ENCODE measurements at places on chromosomes 5 and 9.

DNA sequence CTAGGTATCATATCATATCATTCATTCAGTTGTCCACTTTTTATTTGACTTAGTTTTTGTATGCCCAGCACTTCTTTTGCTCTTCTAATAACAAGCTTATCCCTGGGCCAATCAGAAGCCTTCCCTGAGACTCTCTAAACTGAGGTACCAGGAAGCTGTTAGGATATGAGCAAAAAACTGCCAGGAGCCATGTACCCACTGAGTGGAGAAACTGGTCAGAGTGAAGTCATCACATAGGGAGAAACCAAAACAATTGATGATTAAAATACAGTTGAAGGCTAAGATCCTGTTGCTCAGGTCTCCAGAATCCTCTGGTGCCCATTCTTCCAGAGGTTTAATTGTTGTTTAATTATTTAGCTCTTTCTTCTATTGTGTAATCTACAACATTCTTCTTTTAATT is 120.2 kb downstream of the KIAA0825 start:
- no peak for DNase-seq

DNA sequence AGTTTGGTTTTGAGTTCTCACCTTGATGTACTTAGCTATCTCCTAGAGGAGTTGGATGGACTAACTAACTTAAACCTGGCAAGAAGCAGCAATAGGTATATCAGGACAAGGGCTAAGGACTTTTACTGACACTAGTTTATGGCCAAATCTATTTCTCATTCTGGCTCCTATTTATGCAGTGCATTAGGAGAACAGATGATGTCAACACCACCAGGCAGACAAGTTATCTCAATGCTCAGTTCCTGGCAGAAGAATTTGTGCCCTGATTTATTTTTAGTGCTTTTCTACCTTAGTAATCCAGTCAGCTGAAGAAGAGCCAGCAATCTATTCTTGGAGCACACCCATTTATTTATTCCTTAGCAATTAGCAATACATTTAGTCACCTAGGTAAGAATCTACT is 30.7 kb upstream of the MYOT start:
- DNase-seq = no peak

- no peak for DNase-seq
These were observed 479.5 kb downstream of the TAF11L14 start for GRCh38 chr5:18113721-18114120.

- no peak for DNase-seq
These were observed 99.8 kb downstream of the PPP2R2B start for GRCh38 chr5:146778795-146779194.

GRCh38 chr9:89622933-89623861 is 18.4 kb downstream of the GADD45G start:
- DNase-seq = peak; percentile 72

GRCh38 chr9:129273136-129273895 is 95.3 kb upstream of the IER5L start:
- peak; percentile 8 for DNase-seq

- DNase-seq = peak; percentile 44
These were observed 530 bp downstream of the RAPGEF1 start for GRCh38 chr9:131739133-131739958.

- DNase-seq = no peak
These were observed 37.0 kb upstream of the FGF1 start for GRCh38 chr5:142722896-142723295.

DNA sequence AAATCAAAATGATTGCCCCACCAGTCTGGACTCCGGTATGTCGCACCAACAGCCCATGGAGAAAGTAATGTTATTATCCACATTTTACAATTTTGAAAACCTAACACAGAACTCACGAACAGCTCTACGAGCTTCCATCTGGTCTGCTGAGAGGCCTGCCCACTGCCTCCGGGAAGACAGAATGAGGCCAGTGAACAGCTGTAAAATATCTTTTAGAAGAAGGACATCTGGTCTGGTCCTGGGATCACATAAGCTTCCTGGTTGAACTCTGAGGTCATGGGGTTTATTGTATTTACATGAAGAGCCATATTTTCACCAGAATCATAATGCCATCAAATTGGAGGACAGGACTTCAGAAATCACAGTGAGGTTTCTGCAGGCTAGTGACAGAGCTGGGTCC is 89.0 kb downstream of the FRMD3 start:
- no peak for DNase-seq

GRCh38 chr5:87733897-87734296 is 321.2 kb upstream of the CCNH start:
- no peak for DNase-seq

- DNase-seq = no peak
These were observed 20.7 kb upstream of the STARD4 start for GRCh38 chr5:111532886-111533582.

- DNase-seq = no peak
These were observed 156.3 kb downstream of the PLPPR1 start for GRCh38 chr9:101184813-101185278.

GRCh38 chr9:130175355-130175754 is 3.2 kb downstream of the NCS1 start:
- no peak for DNase-seq

- no peak for DNase-seq
These were observed 27.0 kb downstream of the TPPP start for GRCh38 chr5:665956-666711.

GRCh38 chr9:19185191-19185590 is 45.3 kb upstream of the DENND4C start:
- DNase-seq = no peak

DNA sequence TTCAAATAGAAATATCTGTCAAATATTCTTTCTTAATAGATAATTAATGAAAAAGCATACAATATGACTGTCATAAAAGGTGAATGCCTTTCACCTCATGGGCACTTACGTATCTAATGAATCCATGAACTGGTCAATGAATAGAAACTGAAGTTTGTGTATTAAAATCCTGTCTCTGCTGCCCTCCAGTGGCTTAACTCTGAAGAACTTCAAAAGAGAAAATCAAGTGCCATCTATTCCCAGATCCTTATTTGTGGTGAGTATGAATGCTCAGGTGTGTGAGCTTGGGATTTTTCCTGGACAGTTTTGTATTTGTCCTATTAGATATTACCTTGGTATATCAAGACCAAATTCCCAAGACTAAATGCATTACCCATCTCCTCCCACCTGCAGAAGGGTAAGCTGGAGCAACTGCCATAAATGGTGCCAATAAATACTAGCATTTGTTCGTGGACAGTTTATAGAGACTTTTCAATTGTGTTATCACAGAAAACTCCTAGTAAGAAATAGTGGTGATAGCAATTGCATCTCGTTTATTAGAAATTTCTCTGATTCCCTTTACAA is 44.0 kb upstream of the SVEP1 start:
- DNase-seq = no peak

DNA sequence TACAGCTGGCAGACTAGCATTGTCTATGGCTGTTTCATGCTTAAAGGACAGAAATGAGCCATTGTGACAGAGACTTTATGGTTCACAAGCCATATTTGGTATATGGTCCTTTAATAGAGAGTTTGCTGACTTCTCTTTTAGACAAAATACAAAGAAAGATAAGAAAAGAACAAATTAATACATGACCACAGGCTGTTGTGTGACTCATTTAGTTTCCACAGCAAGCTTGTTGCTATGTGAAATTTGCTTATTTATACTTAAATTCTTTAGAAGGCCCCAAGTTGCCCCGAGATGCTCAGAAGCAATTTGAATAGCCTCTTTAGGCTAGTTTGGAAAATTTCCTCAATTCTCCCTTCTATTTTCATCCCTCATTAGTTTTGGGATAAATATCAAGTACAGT is 315.3 kb upstream of the RPS23 start:
- DNase-seq = no peak

GRCh38 chr9:16310278-16311110 is 560.0 kb downstream of the BNC2 start:
- peak; percentile 59 for DNase-seq

DNA sequence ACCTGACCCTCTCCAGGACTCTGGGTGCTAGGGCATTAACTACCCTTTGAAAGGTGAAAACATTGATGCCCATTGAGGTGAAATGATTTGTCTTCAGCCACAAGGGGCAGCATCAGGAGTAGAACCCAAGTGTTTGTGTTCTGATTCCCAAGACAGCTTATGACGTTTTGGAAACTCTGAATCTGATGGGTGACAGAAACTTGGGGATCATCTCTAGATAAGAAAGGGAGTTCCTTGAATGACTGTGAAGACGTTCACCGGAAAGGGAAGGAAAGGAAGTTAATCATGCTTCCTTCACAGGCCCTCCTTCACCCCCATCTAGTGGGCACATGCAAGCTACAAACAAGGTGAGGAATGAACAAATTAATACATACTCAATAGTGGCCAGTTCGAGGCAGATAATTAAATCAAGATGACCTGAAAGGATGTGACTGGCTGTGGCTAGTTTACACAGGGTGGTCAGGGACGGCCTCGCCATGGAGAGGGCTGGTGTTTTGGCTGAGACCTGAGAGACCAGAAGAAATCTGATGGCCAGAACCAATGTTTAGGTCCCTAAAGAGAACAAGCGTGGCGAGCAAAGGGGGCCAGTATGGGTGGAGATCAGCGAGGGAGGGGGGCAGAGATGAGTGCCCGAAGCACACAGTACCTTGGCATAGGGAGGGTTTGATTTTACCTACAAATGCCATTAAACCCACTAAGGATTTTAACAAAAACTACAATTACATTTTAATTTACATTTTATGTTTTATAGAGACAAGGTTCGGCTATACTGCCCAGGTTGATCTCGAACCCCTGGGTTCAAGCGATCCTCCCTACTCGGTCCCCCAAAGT is 937 bp upstream of the SLC26A2 start:
- DNase-seq = peak; percentile 28

DNA sequence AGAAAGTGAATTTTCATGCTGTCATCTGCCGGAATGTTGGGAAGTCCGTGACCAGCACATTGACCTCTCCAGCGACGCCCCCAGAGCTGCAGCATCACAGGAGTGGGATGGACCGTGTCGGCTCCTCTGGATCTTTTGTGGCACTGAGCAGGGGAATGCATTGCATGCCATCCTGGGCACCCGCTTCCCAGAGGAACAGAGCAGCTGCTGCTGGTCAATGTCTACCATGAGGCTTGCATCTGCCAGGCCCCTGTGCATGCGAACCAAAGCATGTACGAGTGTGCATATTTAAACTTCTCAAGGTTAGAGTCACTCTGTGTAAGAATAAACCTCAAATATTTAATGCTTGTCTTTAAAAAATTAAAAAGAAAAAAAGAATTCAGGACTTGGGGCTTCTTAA is 414.8 kb downstream of the GADD45G start:
- DNase-seq = no peak

GRCh38 chr5:178469975-178470759 is 120.0 kb downstream of the COL23A1 start:
- DNase-seq = no peak

DNA sequence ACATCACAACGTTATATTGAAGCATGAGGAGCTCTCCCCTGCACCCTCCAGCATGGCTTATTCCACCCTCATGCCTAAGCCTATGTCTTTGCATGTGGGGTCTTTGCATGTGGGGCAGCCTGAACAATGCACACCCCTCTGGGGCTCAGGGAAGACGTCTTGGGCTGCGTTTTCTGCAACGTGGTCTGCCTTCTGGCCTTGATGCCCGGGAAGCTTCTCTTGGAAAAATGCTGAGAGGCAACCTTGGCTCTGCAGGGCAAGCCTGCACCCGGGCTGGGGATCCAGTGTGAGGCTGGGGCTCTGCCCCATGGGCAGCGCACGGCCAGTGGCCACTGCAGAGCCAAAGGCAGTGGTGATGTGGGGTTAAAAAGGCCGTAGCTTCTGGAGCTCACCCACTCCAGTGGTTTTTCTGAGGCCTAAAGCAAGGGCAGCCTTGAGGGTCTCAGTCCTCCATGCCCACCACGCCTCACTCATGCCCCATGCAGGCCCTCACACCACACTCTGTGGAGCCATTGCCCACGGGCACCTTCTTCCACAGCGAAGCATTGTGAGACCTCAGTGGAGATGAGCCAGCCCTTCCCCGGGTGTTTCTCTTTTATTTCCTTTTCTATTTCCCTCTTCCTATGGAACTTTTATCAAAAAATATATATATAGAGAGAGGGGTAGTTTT is 112.2 kb downstream of the MRPL36 start:
- no peak for DNase-seq

- DNase-seq = no peak
These were observed 107.0 kb downstream of the COL5A1 start for GRCh38 chr9:134748591-134748990.

DNA sequence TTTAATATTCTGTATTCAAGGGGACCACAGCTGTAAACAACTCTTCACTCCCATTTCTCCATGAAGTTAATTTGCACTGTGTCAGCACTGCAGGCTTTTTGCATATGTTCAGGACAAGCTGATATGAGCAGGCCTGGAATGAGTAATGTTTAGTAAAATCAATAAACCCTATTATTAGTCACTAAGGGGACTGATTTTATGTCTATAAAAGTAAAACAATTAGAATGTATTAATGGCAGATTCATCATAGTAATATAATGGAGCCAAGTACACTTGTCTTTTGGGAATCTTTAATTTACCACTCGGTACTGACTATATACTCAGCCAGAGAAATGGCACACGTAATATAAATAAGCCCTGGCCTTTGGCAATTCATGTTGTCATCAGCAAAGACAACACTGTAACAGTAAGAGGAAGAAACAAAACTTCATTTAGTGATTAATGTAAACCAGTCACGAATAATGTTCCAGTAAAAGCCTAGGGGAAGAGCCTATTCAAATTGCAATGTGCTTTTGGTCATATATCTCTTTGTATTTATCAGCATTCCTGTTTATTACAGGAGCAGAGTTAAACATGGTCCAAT is 111.6 kb downstream of the ZNF608 start:
- DNase-seq = no peak

- DNase-seq = no peak
These were observed 40.4 kb upstream of the F2RL2 start for GRCh38 chr5:76663573-76663972.

DNA sequence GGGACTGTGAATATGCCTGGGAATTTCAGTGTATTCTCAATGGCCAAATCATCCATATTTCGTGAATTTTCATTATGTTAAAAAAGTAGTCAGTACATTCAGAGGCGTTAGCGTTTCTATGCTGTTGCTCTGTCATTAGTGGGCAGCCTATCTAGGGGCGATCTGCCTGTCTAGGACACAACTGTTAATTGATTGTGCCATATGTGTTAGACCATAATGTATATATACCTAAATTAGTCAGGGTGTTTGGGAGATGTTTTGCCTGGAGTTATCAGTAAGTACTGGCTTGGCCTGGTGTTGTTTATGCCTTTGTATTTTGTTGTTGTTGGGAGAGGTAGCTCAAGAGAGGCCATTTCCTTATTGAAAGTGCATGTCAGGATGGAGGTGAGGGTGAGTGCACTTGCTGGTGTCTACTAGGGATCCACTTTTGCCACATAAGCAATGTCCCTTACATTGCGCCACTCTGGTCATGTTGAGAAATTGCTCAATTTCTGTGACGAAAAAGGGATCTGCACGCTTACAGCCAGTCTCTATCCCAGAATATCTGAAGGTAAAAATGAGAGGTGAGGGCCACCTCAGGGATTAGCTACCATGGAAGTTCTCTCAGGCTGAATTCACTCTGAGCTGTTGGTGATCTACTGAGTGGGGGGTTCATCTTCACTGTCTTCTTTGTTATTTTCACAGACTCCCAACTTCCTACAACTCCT is 123.3 kb downstream of the ST8SIA4 start:
- no peak for DNase-seq

GRCh38 chr5:17378346-17378997 is 119.6 kb upstream of the TAF11L2 start:
- DNase-seq = no peak

Data from ovary (tissue), 10 donors.